ENCODE measurements at places on chromosomes 1 and 21.

GRCh38 chr1:164382384-164382783 lies 176.6 kb upstream of the PBX1 start:
- DNase-seq: no peak

DNA sequence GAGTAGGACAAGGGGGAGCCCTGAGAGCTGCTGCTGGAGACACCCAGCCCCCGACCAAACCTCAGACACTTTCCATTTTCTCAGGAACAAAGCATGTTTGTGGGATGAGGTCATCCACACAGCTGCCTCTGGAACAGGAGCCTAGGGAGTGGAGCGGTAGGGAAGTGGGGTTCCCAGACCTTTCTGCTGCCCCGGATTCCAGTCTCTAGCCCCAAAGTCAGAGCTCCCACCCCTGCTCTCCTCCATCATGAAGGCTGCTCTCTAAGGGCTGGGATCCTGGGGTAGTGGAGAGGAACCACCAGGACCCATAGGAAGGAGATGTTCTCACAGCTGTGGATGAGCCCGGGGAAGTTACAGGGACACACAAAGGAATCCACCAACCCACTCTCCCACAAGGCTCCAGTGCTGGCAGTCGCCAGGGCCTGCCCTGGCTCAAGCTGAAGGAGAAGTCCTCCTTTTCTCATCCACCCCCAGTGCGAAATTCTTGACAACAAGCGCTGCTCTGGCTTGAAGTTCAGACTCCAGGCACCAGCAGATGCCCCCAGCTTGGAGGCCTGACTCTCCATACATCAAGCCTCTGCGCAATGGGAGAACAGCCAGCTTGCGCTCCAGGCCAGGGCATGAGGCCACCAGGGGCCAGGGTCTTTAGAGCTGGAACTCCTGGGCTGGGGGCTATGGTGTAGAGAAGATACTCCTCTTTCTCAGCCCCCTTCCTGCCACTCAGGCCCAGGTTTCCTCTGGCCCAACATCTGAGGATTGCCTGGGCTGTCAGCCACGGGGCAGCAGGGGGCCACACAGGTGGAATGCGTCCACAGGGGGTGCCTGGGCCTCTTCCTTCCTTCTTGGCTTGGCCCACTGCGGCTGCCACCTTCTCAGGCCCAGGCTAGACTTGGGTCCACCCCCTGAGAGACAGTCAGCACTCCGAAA lies 4.5 kb downstream of the FHL3 start:
- no peak for DNase-seq

DNA sequence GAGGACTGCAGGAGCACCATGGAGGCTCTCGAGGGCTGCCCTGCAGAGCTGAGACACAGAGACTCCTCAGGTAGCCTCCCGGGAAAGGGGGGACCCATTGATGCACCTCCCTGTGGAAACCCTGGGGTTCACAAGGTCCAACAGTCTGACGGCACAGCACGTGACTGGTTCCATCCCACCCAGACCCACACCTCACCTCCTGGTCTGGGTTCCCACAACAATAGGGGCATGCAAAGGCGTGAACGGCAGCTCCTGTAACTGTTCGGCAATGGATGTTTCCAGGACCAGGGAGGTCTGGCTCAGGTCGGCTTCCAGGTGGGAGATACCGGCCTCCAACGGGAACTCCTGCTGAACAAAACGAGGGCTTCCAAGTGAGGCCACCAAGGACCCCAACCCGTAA lies 86.8 kb downstream of the NPHP4 start:
- DNase-seq: no peak

DNA sequence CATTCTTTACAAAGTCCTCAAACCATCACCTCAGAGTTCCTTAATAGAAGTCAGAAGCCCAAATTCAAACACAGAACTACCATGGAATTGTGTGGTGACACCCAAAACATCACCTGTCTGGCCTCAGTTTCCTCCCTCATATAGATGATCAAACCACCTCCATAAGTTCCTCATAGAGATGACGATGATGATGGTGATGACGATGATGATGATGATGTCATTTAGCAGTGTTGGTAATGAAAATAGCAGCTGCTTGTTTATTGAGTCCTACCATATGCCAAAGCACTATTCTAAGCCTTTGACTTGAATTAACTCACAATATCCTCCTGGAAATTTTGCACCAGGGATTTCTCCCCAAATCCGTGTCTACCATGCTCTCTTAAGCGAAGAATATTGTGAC lies 139.9 kb downstream of the PROX1 start:
- DNase-seq: no peak

DNA sequence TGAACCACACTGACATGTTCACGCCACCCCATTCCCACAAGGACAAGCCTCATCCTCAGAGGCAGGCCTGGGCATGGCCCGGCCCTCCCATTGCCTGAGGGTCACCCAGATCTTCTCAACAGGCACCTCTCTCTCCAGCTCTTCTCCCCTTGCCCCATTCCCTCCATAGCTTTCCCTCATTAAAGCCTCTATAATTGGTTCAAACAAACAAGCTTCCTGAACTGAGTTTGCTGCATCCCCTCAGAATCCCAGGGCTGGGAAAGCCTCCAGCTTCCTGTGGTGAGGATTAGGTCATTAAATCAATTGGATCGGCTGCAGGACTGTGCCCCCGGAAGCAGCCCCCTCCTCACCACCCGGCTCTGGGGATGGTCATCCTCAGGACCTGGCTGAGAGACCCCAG lies 18.9 kb downstream of the CTNNBIP1 start:
- no peak for DNase-seq

DNA sequence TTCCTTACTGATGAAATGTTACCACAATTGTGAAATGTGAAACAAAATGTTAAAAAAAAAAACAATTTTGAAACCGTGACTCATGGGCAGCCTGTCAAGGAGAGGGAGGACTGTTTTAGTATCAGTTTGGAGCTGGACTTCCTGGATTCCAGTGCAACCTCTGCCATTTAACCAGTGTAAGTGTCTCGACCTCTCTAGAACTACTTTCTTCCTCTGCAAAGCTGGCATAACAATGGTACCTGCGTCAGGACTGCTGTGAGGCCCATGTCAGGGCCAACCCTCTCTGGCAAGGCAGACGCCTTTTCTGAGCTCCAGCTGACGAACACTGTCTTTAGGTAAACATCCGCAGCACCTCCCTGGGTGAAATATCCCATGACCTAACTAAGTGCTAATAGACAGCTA lies 20.9 kb downstream of the URB1 start:
- no peak for DNase-seq

GRCh38 chr1:72690871-72691270 lies 408.5 kb upstream of the NEGR1 start:
- DNase-seq: no peak

GRCh38 chr1:231653632-231654031 lies 27.0 kb downstream of the DISC1 start:
- no peak for DNase-seq

GRCh38 chr1:214292322-214292721 lies 11.4 kb downstream of the SMYD2 start:
- DNase-seq: no peak

DNA sequence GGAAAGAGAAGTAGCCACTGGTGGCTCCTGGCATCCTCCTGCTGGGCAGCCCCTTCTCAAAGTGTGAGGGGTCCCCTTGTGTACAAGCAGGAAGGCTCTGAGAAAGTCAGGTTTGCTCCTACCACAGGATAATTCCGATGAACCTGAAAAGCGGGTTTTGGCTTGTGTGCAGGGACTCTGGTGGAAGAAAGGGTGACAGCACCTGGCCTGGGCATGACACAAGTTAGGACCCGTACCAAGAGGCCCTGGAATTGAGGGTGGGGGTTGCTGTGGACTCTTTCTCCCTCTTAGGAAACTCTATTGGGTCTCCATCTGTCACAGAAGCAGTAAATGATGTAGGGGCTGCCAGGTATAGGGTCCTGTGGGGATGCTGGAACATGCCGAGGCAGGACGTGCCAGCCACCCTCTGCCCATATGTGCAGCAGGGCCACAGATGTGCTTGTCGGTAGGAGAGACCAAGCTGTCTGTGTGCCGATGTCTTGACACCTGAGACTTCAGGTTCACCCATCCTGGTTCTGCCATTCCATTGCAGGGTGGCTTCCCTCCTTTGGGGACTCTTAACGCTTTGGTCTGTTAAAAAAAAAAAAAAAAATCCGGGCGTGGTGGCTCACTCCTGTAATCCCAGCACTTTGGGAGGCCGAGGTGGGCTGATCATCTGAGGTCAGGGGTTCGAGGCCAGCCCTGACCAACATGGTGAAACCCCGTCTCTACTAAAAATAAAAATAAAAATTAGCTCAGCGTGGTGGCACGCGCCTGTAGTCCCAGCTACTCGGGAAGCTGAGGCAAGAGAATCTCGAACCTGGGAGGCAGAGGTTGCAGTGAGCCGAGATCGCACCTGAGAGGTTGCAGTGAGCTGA lies 9.8 kb downstream of the C1orf35 start:
- no peak for DNase-seq

DNA sequence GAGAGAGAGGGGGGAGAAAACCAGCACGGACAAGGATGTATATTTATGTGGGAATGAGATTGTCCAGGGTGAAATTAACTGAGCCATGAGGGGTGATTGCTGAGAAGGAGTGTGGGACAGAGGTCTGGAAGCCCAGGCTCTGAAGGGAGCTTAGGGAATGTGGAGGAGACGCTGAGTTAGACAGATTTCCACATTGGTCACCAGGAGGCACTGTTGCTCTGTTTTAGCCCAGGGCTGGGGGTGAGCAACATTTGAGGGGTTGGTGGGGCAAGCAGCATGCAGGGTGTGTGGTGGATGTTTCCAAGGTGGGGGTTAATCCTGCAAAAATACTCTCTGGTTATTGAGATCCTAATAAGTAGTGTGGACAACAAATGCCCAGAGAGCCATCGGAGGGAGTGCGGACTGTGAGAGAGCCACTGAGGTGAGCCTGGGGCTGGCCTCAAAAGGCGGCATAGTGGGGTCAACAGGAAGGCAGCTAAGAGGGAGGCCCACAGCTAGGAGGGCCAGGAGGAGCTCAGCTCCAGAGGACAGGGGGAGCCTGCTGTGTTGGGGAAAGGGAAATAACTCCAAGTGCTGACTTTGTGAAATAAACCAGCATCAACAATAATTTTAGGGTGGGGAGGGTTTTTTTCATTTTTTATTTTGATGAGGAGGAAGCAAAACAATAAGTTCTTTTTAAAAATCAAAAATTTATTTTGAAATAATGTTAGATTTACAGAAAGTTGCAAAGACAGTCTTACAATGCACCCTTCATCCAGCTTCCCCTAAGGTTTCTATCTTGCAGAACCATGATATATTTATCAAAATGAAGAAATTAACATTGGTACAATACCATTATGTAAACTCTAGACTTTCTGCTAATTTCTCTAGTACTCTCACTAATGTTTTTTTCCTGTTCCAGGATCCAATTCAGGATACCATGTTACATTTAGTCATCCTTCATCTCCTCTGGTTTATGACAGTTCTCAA lies 82.8 kb upstream of the CD34 start:
- DNase-seq: no peak

DNA sequence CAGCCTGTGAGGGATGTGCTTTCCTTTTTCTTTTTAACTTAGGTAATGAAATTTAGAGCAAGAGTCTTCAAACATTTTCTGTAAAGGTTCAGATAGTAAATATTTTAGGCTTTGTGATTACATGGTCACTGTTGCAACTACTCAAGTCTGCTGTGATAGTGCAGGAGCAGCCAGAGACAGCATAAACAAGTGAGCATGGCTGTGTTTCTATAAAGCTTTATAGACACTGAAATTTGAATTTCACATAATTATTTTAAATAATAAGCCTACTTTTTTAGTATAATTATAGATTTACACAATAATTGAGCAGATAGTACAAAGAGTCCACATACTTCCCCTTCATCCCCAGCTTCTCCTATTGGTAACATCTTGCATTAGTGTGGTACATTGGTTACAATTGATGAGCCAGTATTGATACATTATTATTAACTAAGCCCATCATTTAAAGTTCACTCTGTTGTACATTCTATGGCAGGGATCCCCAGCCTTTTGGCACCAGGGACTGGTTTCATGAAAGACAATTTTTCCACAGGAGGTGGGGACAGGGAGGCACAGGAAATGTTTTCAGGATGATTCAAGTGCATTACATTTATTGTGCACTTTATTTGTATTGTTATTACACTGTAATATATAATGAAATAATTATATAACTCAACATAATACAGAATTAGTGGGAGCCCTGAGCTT lies 3.0 kb downstream of the ATF6 start:
- DNase-seq: no peak

GRCh38 chr1:52598729-52599128 lies 3.4 kb upstream of the GPX7 start:
- no peak for DNase-seq

GRCh38 chr1:230421481-230421880 lies 4.7 kb downstream of the PGBD5 start:
- DNase-seq: no peak

DNA sequence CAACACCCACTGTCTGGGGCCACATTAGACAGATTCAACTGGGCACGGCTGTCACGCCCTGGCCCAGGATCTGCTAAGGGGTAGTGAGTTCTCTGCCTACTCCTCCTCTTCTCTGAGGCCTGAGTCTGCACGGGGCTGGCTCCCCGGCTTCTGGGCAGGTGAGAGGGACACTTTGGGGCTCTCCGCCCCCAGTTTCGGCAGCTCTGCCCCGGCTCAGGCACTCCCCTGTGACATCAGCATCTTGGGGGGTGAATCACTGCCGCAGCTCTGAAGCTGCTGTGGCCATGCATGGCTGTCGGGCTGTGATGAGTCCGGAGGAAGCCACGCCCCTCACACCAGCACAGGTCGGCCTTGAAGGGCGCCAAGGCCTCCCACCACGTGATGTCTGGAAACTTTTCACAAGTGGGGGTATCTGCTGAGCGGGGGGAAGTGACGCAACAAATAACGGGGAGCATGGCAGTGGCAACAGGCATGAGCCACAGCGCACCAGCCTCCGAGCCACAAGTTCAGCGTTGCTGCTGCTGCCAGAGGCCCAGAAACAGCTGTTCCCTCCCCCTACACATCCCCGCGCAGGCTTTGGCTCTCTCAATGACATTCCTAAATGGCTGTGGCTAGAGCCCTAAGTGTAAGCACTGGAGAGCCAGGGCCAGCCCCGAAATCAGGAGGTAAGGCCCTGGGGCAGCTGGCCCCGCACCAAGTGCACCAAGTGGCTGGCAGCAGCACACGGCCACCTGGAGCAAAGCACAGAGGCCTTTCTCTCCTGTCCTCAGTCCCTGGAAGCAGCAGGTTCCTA lies 26.3 kb downstream of the ZBTB17 start:
- peak; percentile 63 for DNase-seq

DNA sequence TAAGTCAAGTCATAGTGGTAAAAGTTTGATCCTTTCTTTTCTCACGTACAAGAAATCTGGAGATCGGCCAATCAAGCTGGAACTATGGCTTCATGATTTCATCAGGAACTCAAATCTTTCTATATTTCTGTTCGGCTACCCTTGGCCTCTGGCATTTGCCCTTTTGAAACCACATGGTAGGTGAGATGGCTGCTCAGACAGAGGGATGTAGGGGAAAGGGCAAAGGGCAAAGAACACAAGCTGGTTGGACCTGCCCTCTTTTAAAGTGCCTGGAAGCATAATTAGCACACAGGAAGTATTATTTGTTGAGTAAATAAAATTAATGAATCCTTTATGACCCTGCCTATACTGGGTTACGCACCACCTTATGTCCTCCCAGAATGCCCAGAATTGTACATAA lies 11.5 kb upstream of the RGS1 start:
- no peak for DNase-seq

GRCh38 chr1:158059984-158060383 lies 66.5 kb downstream of the KIRREL1 start:
- DNase-seq: no peak
